GM20000 (cell line): ENCODE measurements at places on chromosomes 7 and 10.

GRCh38 chr7:142139597-142140400 is 28.3 kb downstream of the MGAM2 start:
- no peak for DNase-seq

DNA sequence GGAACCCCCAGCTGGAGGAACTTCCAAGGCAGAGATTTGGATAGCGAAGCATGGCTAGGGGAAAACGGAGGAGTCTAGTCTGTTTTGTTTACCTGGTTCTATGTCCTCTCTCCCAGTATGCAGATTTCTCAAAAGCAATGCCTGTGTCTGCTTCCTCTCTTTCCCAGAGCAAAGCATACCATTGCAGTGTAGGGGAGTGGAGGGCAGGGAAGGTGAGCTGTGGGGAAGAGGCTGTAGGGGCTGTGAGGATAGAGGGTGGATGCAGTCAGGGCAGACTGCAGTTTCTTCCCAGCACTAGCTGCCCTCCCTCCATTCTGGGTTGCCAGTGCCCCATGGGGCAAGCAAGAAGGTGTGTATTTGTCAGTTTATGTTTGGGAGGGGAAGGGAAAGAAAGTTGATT is 16.9 kb upstream of the TSPAN14 start:
- no peak for DNase-seq

- DNase-seq = no peak
Measured at GRCh38 chr10:87767253-87767652, 50.8 kb downstream of the ATAD1 start.

DNA sequence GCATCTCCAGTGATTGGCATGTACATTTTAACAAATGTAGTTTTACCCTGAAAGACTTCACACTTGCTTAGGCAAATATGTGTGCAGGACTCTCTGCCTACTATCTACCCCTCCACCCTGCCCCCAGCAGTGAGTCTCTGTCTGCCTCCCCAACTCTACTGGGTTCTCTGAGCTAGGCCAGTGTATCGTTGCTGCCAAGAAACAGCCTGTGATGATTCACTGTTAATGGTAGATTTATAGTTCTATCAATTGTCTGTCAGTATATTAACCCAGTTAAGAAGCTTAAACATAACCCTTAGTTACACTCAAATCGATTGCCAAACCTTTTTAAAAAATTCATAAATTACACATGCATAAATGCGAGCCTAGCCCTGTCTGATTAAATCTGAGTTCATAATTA is 137.0 kb downstream of the SND1 start:
- DNase-seq = no peak

GRCh38 chr7:80997841-80998240 is 79.0 kb upstream of the SEMA3C start:
- DNase-seq = no peak

DNA sequence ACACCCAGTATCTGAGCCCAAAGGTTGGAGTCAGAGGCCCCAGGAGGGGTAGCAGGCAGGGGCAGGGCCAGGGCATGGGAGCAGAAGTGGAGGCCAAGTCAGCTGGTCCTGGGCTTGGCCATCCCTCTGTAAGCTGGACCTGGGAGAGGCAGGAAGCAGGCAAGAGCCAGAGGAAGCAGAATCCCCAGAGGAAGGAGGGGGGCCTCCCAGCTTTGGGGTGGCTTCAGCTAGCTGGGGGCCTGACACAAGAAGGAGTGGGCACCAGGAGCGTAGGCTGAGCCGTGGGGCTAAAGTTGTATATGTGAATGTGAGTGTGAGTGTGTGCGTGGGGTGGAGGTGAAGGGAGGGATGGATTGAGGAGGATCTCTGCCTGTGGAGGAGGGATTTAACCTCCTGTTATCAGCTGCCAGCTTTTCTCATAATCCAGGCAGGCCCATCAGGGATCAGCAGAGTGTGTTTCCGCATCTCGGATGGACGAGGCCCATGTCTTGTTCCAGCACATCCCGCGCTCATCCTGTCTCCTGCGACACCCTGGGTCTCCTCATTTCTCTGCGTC is 54.0 kb downstream of the NEURL1 start:
- DNase-seq = peak; percentile 3

DNA sequence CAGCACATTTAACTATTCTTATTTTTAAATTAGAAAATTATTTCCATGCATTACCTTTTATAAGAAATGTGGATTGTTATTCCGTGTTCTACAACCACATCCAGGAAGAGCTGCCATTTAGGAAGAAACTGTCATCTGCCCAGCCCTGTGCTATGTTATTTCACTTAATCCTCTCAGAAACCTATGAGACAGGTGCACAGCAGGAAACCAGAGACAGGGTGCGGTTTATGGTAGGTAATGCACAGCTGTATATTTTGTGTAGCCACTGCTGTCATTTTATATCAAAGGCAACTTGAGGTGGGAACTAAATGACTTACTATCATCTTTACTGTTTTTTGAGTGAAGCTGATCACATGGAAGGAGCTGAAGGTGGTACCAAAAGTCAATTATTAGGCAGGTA is 232.3 kb downstream of the MAGI2 start:
- no peak for DNase-seq

GRCh38 chr10:30573721-30574431 is 55.7 kb downstream of the LYZL2 start:
- no peak for DNase-seq

- DNase-seq = peak; percentile 85
Measured at GRCh38 chr10:101297901-101298486, 56.0 kb upstream of the BTRC start.

- DNase-seq = no peak
Measured at GRCh38 chr10:72525277-72525676, 100.6 kb downstream of the MICU1 start.

DNA sequence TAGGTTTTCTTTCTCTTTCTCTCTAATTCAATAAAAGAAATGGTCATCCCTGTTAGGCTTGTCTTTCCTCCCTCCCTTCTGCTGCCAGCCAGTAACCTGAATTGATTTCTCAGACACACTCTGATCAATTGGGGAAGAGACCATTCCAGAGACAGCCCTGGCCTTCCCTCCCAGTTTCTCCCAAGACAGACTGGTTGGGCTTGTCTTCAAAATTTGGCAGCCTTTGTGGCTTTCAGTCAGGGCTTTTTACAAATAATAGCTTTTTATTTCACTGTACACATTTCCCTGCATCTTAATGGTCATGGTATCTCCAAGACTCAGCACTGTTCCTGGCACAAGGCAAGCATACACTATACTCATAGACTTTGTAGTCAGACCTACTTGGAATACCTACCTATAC is 33.9 kb downstream of the BCAP29 start:
- no peak for DNase-seq

DNA sequence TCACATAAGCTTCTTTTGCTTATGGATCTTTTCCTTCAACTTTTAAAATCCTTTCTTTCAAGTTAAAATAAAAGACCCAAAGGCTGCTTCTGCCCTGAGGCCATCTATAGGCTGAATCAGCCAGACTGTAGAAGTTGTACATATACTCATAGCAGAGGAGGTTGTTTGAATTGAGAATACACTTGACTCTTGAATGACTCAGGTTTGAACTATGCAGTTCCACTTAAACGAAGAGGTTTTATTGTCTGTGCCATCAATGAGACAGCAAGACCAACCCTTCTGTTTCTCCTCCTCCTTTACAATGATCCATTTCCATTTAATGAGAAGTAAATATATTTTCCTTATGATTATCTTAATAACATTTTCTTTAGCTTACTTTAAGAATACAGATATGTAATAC is 5.8 kb downstream of the ZNF365 start:
- no peak for DNase-seq

- DNase-seq = no peak
Measured at GRCh38 chr7:22486597-22486996, 13.4 kb downstream of the STEAP1B start.

DNA sequence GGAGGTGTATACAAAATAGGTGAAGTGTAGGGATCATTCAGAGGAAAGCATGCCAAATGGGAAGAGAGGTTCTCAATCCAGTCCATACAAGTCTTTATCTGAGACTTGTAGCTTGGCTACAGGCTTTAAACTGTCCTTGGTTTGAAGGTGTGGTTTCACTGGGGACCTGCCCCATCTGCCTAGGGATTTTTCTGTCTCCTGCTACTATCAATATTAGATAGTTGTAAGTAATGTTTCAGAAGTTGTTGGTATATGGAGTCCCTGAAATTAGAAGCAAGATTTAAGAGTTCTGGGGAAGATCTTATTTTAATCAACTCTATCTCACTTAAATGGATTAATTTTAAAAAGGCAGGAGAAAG is 100.9 kb downstream of the ANKRD7 start:
- no peak for DNase-seq

- no peak for DNase-seq
Measured at GRCh38 chr10:29245476-29245875, 43.4 kb upstream of the LYZL1 start.

GRCh38 chr10:13222151-13222550 is 12.0 kb downstream of the UCMA start:
- DNase-seq = no peak

DNA sequence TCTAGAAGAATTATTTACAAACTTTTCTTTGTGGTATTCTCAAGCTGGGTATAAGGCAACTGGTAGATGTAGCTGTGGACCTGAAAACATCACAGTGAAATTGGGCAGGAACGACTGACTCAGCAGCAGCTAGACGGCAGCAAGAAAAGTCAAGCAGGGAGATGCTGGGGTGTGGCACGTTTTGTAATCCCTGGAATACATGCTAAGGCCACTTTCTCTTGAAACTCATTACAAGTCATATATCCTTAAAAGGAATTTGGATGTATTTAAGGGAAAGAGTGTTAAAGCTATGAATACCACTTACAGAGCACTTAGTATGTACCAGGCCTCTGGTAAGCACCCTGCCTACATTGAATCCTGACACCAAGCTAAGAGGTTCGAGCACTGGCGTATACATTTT is 17.4 kb downstream of the BEND7 start:
- no peak for DNase-seq

- peak; percentile 65 for DNase-seq
Measured at GRCh38 chr7:1144269-1144771, 15.7 kb downstream of the ZFAND2A start.

- DNase-seq = no peak
Measured at GRCh38 chr7:121544238-121544637, 148.1 kb upstream of the FAM3C start.

DNA sequence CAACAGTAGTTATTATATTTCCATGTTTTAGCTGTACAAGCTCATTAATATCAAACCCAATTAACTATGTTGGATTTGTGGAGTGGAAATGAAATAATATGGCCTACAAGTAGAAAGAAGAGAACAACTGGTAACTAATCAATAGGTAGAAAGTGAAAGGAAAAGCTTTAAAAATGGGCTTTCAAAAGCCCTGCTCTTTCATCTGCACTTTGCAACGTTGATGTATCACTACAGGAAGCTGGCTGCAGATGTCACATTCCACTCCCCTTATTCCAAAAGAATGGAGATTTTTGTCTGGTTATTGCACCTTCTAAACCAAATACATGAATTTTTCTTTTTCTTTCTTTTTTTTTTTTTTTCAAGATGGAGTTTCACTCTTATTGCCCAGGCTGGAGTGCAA is 11.7 kb upstream of the MKI67 start:
- no peak for DNase-seq

- no peak for DNase-seq
Measured at GRCh38 chr7:12110425-12110824, 100.7 kb upstream of the TMEM106B start.

DNA sequence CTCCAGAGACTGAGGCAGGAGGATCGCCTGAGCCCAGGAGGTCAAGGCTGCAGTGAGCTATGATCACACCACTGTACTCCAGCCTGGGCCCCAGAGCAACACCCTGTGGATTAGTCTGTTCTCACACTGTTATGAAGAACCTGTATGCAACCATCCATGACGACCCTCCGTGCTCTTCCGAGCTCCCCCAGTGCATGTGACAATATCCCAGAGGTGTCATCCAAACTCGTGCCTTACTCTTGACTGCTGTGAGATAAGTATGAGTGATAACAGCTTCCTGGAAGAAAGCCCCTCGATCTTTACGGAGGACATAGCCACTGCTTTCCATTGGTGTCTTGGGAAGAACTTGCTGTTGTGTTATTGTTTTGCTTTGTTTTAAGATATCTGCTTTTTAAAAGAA is 591.9 kb downstream of the GALNT17 start:
- DNase-seq = no peak

DNA sequence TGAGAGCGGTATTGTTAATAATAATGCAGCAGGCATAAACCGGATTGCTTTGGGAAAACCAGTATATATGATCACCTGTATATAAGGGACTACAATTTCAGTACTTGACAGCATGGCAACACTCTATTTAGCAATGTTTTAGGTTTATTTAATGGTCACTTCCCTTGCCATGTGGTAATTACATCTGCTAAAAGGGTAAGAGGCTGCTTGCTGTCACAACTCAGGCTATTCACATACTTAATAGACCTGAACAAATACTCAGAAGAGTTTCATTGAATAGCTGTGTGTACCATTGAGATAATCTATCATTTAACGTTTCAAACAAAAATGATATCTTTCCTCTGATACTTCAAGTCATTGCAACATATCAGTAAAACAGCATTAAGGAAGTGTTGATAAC is 90.1 kb downstream of the PCDH15 start:
- no peak for DNase-seq

GRCh38 chr7:7698930-7699329 is 19.5 kb downstream of the RPA3 start:
- no peak for DNase-seq

DNA sequence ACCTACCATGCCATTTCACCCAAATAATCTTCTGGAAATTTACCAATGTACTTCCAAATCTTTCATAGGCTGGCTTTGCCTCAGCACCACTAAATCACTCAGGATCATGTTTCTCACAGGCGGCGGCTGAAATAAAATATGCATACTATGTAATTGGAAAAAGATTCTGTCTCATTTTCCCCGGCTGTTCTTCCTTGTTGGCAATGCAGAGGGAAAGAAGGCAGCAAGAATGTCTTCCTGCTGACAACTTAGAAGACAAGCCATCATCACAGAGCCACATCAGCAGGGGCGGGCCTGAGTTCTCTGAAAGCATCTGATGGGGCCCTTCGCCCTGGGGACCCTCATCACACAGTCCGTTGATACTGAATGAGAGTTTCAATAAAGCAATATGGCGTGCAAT is 39.2 kb upstream of the COL1A2 start:
- DNase-seq = no peak
